ENCODE measurements at places on chromosomes 7 and 10.

- DNase-seq: no peak
Observed at GRCh38 chr10:17255512-17255911, 27.5 kb downstream of the VIM start.

DNA sequence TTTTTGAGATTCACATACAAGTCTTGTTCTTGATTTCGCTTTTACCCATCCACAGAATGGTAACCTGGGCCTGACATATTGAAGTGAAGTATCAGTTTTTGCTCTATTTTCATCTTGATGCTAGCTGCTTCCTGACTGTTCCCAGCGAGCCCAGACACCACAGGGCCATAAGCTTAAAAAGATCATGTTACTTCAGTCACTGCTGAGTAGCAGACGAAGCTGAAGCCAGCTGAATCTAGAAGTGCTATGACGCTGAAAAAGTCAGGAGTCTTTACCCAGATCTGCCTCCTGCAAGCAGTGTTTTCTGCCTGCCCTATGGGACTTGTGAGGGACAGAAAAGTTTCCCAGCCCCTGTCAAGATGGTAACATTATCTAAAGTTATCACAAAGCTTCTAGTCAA is 2.7 kb upstream of the PRXL2A start:
- DNase-seq: no peak

DNA sequence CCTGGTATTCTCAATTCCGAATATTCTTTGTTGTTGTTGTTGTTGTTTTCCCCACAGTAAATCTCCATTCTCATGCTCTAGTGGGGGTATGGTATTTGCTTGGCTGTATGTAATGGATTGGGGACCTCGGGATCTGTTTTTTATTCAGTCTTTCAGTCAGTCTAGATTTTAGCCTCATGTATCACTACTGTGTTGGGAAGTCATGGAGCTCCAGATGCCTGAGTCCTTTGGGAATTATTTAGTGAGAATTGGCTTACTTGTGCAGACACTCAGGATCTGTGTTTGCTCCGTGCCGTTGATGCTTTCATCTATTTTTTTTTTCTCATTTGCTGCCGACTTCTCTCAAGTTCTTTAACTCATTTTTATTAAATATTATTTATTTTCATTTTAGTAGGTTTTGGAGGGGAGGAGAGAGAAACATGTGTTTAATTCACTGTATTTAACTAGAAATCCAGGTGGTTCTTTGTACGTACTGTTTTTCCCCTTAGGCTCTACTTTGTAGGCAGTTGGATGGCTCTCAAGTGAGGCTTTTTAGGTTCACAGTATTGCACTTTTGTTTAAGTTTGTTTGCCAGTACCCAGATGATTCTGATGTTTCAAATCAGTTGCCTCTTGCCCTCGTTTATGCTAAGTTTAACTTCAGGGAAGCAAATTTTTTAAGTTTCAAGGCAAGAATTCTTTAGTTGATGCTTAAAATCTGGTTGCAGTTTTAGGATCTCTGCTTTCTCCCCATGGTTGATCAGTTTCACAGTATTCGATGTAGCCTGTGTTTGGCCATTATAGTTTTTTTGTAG is 36.9 kb downstream of the ZNRF2 start:
- no peak for DNase-seq

- DNase-seq: no peak
Observed at GRCh38 chr7:43247757-43248156, 135.3 kb downstream of the HECW1 start.

- no peak for DNase-seq
Observed at GRCh38 chr10:125548878-125549277, 134.1 kb downstream of the TEX36 start.

DNA sequence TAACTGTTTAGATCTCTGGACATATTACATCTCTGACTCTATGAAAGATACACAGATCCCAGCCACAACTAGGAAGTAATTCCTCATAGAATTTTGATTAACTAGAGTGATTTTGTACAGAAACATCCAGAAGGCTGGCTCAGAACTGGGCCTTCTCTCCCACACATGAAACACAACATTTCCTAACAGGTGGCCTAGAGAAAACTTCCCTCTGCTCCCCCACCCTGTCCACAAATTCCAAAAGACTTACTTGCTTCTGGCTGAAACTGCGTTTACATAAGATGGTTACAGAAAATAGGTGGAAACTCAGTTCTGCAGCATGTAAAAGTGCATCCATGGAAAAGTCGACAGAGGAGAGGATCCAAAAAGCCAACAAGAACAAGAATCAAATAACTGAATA is 132.9 kb downstream of the FZD1 start:
- no peak for DNase-seq

GRCh38 chr10:81179805-81180452 is 642.2 kb downstream of the SH2D4B start:
- no peak for DNase-seq

DNA sequence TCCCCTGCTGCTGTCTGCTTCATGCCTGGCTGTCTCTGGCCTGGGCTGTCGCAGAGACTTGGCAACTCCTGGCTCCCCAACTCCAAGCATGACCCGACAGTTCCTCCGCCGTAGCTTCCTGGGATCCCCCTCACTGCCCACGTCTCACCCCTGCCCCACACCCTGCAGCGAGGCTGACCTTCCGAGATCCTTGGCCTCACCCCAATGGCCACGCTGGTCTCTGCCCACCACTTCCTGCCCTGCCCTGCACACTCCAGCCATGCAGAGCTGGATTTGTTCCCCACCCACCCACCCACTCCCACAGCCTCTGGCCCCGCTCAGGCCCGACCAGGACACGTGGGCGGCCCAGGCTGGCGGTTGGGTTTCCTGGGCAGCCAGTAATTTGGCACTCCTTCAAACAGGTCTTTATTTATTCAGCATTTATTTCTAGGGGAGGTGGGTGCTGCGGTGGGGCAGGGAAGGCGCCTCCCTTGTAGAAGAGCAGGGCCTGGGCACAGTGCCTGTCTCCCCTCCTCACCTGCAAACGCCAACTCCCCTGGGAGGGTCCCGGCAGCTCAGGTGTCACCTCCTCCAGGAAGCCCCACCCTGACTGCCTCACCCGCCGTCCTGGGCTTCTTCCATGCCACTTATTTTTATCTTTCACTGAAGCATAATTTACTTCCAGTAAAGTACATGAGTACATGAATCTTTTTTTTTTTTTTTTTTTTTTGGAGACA is 25.5 kb downstream of the GTF2IRD1 start:
- DNase-seq: no peak

DNA sequence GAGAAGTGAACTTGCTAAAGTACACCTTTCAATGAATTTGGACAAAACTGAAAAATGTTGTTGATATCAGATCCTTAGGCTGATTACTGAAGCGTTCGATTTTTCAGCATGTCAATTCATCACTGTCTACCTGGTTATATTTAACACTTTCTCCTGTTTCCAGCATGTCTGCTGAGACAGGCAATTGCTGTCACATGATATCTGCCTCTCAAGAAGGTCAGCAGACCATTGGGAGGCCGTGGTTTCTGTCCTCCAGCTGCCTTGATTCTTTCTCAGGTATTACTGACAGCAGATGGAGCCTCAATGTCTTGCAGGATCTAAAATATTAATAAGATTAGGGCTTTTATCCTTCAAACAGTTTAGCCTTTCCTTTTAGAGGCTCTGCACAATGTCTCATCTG is 127.5 kb downstream of the SNX10 start:
- no peak for DNase-seq

GRCh38 chr7:102318482-102318971 is 31.9 kb downstream of the SH2B2 start:
- DNase-seq: no peak

- peak; percentile 41 for DNase-seq
Observed at GRCh38 chr10:80662429-80663261, 124.9 kb downstream of the SH2D4B start.

DNA sequence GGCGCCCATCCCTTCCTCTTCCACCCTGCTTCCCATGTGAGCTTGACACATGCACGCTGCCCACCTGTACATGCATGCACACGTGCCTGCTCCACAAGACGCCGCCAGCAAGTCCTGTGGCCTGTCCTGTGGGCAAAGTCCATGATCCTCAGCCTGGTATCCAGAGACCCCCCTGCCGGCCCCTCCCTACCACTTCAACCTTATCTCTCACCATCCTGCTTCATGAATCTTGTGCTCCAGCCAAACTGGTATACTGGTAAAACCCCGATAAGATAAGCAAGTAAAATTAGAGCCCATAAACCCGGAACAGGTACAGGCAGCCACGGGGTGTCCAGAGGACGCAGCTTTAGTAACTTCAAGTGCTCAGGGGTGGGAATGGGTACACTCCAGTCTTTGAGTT is 11.8 kb upstream of the TBXAS1 start:
- no peak for DNase-seq

GRCh38 chr7:115516341-115516740 is 514.2 kb downstream of the TFEC start:
- DNase-seq: no peak

GRCh38 chr10:108812296-108812695 is 1111.0 kb downstream of the XPNPEP1 start:
- no peak for DNase-seq

DNA sequence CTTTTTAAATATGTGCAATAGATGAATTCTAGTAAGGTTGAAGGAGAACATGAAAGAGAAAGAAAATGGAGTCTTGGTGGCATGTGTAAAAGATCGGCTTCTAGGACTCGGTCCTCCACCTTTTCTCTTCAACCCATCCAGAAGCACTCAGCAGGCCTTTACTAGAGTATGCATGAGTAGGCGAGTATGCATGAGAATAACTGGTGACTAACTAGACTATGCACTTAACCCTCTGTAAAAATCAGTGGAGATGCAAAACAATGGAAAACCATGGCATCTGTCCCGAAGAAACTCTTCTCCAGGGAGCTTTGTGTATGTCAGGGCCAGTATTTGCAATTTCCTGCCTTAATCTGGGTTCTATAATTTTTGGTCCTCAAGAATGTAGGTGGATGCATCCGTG is 40.0 kb upstream of the GRB10 start:
- DNase-seq: no peak

DNA sequence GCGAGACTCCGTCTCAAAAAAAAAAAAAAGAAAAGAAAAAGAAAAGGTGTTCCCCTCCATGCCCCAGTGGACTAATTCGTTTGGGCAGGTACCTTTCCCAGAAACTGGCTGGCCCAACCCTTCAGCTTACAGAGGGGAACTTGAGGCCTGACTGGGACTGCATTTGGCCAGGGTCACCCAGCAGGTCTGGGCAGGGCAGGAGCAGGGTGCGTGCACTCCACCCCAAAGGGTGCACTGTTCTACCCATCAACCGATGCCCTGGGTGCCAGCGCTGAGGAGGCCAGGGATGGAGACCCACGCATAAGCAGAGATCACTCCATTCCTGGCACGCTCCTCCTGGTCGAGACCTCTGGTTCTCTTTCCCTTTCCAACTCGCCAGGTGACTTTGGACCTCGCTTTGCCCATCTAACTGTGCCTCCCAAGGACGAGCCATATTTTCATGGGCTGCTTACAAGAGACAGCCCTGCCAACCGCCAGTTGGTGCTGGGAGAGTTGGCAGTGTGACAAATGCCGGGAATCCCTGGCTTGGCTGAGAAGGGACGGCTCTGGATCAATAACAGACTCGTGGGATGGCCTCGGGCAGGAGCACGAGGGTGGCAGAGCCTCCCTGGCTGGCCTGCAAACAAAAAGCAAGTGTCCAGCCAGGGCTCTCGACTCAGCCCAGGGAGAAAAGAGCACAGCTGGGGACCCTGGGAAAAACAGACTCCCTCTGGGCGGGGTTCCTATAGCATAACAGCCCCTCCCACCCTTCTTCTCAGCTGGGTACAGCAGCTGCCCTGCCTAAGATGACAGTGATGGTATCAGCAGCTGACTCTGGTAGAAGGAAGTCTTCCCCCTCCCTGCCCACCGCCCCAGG is 7.9 kb downstream of the HSPB1 start:
- DNase-seq: no peak

- no peak for DNase-seq
Observed at GRCh38 chr7:65846008-65846570, 26.8 kb upstream of the VKORC1L1 start.

DNA sequence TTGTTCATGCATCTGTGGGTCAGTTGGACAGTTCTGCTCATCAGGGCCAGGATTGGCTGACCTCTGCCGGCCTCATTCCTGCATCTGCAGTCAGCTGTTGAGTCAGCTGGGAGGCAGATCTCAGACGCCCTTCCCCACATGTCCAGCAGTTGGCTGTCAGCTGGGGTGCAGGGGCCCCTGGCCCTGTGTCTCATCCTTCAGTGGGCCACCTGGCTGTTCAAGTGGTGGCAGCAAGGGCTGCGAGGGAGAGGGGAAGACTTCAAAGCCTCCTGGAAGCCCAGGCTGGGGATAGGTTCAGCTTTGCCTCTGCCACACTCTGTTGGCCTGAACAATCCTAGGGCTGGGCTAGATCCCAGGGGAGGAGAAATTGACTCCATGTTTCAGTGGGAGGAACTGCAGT is 33.2 kb downstream of the TACR2 start:
- DNase-seq: no peak

DNA sequence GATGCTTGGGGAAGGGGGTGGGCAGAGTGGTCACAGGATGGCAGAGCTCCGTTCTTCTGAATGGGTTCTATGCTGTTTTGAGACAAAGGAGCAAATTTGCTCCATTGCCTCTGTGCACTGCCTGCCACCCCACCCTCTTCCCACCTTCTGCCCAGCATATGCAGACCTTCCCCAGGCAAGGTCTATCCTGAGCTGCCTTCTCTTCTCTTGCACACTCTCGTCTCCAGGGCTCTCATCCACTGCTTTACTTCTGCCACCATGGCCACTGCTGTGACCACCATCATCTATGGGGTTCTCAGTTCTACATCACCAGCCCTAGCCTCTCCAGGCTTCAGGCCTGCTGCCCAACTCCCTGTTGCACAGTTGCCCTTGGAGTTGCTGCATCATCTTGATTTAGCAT is 230.4 kb downstream of the TMEM178B start:
- DNase-seq: no peak

DNA sequence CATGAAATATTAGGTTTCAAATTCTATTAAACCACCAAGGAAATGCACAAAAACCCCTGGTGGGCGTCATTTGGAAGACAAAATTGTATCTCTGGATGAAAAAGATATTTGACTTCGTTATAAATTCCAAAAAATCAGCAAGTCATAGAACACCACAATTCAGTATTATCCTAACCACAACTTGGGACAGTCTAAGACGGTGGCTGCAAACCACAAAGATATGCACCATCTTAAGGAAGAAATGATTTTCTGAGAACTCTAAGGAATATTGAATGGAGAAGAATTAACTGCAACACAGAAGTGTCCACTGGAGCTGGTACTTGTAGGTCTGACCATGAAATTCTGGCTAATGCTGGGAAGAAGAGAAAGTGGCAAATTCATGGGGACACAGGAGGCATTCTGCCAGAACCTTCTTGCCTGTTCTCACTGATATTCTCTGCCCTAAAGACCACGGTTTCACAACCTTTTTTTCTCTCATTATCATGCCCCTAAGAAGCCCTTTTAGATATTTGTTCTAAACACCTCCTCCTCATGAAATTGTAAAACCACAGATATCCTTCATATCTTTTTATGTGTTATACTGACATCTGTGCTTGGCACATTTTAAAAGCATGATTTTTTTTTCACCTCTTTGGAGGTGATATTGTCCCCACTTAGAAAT is 92.9 kb downstream of the SFMBT2 start:
- no peak for DNase-seq

GRCh38 chr7:142460402-142461117 is 202.7 kb upstream of the PRSS58 start:
- DNase-seq: no peak

GRCh38 chr7:113113912-113114311 is 4.4 kb downstream of the SMIM30 start:
- no peak for DNase-seq
